AG09319 (cell line): ENCODE measurements at places on chromosomes 11 and 22.

GRCh38 chr11:73271936-73272679 is at the start of gene P2RY6:
Gene P2RY6 (plus strand): TSS chr11:73272338. CDS start chr11:73296519, 24,181 bp downstream.
- no peak for DNase-seq

GRCh38 chr11:21564095-21564494 is 628.8 kb upstream of the ANO5 start:
- no peak for DNase-seq

- peak; percentile 44 for DNase-seq
These were observed 10.1 kb downstream of the SYT12 start for GRCh38 chr11:67032830-67033551.

GRCh38 chr11:27394781-27395228 is 31.8 kb upstream of the CCDC34 start:
- no peak for DNase-seq

- no peak for DNase-seq
These were observed 626.4 kb downstream of the BRD1 start for GRCh38 chr22:49201046-49201970.

- DNase-seq = peak; percentile 16
These were observed 20.1 kb downstream of the TSSC4 start for GRCh38 chr11:2420502-2421225.

DNA sequence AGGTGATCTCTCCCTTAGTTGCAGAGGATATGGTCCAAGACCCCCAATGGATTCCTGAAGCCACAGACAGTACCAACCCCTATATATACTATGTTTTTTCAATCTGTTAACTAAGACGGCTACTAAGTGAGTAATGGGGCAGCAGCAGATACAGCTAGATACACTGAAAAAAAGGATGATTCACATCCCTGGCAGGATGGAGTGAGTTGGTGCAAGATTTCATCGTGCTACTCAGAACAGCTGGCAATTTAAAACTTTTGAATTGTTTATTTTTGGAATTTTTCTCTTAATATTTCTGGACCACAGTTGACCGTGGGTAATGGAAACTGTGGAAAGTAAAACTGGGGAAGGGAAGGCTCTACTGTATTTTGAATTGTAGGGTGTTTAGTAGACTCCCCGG is 17.0 kb upstream of the TMEM218 start:
- peak; percentile 27 for DNase-seq

GRCh38 chr11:1064167-1064566 is 10.5 kb upstream of the MUC2 start:
- DNase-seq = no peak

DNA sequence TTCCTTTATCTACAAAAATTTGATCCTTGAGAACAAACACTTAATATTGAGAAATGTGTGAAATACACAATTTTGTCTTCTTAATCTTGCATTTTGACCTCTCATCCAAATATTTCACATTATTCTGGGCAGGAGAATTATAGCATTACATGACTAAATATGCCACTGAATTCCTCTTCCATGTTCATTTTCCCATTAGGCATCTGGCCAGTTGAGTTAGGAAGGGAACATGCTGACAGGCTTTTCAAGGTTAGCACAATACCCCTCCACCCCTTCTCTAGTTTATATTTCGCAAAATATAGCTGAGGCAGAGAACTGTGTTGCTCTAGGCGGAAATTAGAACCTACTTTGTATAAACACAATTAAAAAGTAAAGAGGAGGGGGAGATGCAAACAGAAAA is 271.7 kb upstream of the ZC3H12C start:
- no peak for DNase-seq

GRCh38 chr11:1832211-1832919 is 2.4 kb upstream of the SYT8 start:
- no peak for DNase-seq

GRCh38 chr11:3046190-3046589 is 11.0 kb downstream of the CARS1 start:
- no peak for DNase-seq

DNA sequence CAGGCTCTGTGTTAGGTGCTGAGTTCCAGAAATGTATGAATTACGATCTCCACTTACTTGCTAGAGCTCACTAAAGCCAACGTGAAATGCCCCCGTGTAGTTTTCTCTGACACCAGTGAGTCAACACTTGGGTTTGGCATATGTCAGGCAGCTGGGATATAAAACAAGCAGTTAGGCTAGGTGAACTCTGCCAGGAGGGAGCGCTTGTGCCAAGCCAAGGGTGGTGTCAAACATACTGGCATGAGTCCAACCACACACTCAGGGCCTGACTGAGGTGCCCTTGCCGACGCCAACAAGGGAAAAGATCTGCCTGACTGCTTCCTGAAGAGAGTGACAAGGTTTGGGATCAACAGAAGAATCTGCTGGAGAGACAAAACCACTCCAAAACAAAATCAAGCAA is 167.8 kb upstream of the NARS2 start:
- no peak for DNase-seq

- no peak for DNase-seq
These were observed 22.9 kb upstream of the FGF3 start for GRCh38 chr11:69841859-69842698.

GRCh38 chr22:49825944-49826602 is 1.6 kb downstream of the BRD1 start:
- DNase-seq = no peak

- no peak for DNase-seq
These were observed 3.1 kb downstream of the RAPSN start for GRCh38 chr11:47445840-47446239.

- DNase-seq = no peak
These were observed 48.1 kb downstream of the EP300 start for GRCh38 chr22:41140365-41140957.

GRCh38 chr11:2513441-2513840 is 68.6 kb downstream of the KCNQ1 start:
- no peak for DNase-seq

DNA sequence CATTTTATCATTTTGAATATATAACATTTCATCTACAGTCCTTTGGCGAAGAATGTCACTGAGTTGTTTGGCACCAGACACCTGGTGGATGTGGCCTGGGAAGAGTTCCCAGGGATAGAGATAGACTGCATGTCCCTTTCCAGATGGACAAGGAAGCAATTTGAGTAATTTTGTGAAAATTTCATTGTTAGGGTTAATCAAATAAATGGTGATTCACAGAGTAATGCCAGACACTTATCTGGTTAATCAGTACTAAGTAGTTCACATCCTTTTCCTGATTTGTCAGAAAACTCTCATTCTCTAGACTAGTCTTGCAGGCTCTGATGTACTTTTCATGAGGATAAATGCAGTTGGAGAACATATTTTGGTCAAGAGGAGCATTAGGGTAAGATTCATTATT is 41.6 kb downstream of the NAALAD2 start:
- DNase-seq = no peak

DNA sequence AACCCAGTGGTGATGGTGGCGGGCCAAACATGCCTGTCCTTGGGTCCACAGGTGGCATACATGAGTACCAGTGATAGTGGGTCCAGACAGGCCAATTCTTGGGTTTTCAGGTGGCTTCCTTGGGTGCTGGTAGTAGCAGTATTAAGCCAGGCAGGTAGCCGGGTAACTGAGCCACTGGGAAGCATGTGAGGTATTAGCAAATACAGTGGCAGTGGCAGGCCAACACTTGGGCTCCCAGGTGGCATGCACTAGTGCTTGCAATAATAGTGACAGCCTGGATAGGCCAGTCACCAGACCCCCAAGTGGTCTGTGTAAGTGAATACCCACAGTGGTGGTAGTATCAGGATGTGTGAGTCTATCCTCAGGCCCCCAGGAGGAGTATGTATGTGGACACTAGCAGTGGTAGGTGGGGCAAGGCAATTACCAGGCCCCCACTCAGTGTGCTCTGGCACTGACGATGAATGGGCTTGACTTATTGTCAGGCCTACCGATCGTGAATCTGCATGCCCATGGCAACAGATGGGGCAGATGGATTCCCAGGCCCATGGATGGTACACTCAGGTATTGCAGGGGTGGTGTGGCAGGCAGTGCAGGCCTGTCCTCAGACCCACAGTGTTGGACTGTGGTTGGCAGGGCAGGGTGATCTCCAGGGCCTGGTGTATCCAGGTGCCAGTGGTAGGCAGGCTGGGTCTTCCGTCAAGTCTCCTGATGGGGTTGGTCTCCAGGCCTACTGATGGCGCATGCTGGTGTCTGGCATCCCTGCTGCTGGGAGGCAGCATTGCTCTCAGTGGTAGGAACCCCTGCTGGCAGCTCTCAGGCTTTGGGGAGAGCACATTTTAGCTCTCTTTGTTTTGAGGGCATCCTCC is 840.7 kb downstream of the FAM181B start:
- DNase-seq = no peak

DNA sequence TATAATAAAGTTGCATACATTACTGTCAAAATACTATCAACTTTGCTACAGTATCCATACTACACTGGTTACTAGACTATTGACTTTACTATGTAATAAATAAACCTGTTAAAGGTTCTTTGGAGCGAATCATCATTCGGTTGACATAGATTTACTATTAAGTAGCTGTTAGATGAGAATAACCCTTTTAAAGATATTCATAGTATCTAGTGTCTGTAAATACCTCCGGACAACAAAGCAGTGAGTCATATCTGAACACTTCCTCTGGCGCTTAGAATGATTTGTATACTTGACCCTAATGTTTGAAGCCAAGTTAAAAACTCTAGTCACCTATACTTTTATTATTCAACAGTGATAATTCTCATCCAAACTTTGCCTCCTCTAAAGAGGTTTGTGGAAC is 84.7 kb downstream of the MSANTD4 start:
- DNase-seq = no peak

DNA sequence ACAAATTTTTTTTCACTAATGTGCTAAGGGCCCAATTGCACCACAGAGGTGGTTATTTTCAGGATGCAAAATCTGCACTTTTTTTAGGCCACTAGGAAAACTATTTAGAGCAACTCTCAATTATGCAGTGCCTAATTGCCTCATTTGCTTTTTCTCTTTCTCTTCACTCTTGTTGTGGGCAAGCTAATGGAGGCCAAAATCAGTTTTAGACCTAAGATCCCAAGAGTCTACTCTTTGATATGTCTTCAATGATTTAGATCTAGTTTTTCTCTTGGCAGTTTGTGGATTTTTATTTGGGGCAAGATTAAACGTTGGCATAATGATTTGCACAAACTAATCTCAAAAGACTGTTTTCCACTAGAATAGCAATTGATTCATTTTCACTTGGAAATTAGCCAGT is 1996.9 kb downstream of the LRRC4C start:
- DNase-seq = no peak

GRCh38 chr11:995044-995751 is 41.3 kb downstream of the MUC6 start:
- no peak for DNase-seq

GRCh38 chr22:27298742-27299141 is 502.8 kb downstream of the MN1 start:
- DNase-seq = no peak

DNA sequence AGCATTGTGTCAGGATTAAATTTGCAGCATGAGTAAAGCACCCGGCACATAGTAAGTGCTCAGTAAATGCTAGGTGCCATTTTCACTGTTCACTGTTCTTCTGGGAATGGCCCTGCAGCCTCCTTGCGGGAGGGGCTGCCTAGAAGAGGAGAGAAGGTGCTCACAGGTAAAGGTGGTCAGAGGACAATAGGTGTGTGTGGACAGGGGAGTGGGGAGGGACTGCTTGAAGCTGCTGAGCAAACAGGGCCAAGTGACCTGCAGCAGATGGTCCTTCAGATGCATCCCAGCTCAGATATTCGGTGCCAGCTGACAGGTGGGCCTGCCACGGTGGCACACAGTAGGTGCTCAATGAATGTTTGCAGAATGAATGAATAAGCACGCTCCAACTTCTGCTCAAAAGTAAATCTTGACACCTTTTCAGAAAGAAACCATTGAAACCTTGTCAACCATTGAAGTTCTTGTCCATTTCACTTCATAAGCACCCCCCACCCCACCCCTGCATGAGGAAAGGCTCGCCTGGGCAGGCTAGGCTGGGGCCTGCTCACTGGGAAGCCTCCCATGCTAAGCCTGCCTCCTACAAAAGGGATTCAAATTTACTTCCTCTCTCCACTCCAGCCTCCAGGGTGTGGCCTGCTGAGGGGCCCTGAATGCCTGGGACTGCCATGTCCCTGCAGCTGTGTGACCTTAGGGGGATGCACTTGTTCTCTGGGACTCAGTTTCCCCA is 1.6 kb downstream of the KIAA0930 start:
- DNase-seq = no peak

DNA sequence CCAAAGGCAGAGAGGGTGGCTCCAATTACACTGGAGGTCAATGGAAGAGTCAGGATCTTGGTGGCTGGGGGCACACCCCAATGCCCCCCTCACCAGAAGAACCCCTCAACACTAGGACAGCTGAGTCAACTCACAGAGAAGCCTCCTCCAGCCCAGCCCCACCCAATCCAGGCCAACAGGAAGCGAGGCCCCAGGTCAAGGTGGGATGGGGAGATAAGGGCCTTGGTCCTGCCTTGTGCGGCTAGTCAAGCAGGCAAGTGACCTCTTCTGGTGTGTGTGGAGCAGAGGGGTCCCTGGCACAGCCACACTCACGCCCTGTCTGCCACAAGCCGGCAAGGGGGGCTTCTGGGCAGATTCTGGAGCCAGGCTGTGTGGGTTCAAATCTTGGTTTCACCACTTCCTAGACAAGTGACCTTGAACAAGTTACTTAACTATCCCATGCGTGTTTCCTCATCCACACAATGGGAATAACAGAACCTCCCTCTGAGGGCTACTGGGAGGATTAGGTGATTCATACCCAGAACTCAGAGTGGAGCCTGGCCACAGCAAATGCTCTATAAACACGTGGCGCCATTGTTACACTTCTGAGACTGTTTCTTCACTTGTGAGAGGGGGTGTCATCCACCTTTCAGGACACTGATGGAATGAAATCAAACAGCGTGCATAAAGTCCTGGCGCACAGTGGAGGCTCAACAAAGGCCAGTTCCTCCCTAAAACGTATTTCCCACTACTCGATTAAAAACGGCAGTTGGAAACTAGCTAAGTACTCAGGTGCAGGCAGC is 3.2 kb downstream of the TTLL12 start:
- DNase-seq = no peak

DNA sequence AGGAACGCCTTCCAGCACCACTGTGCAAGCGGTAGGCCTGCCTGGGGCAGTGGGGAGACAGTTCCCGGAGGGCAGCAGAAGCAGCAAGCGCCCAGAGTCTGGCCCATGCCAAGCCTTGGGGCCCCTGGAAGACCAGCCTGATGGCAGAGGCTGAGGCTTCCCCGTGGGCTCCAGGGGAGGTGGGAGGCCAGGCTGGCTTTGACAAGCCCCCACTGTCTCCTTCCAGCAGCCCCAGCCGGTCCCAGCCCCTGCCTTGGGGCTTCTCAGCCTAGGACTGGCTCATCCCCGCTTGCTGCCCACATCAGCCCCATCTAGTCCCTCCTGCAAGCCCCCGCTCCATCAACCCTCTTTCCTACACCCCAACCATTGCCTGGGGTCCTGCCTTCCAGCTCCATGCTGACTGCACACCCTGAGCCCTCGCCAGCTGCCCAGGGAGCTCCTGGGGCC is 46.7 kb downstream of the IGF2 start:
- DNase-seq = no peak
